Body of pancreas (tissue), 4 donors: ENCODE measurements at places on chromosomes 11 and 22. TPM values are rescaled to one million over a fixed set of nuclear protein-coding genes. Genes with fewer than 3 reads are reported as not detected.

MAP6 gene
- 3.4 TPM for total RNA-seq

CHADL gene
- 1.8 TPM for total RNA-seq

- no peak for DNase-seq
- H3K36me3 ChIP-seq = no peaks in the 10 kb centered on the region
- no peaks in the 10 kb centered on the region for H3K27me3 ChIP-seq
- H3K4me1 ChIP-seq = no peaks in the 10 kb centered on the region
These were observed 9.5 kb downstream of the CCDC134 start for GRCh38 chr22:41810022-41810421.

GRCh38 chr22:42581762-42582716 is 28.3 kb downstream of the SERHL2 start:
- DNase-seq = peak; percentile 85
- H3K27ac ChIP-seq = peak overlapping the region; percentile 56
- H3K4me1 ChIP-seq = peaks cover 10% of the 10 kb centered on the region
- peaks cover 4% of the 10 kb centered on the region for H3K36me3 ChIP-seq
- no peaks in the 10 kb centered on the region for H3K27me3 ChIP-seq

GRCh38 chr11:111285189-111286091 is 12.9 kb upstream of the POU2AF3 start:
- H3K36me3 ChIP-seq = no peaks in the 10 kb centered on the region
- no peak for DNase-seq
- H3K4me1 ChIP-seq = no peaks in the 10 kb centered on the region
- H3K4me3 ChIP-seq = no peak overlapping the region

DNAJB13 gene
- total RNA-seq = not detected

DNA sequence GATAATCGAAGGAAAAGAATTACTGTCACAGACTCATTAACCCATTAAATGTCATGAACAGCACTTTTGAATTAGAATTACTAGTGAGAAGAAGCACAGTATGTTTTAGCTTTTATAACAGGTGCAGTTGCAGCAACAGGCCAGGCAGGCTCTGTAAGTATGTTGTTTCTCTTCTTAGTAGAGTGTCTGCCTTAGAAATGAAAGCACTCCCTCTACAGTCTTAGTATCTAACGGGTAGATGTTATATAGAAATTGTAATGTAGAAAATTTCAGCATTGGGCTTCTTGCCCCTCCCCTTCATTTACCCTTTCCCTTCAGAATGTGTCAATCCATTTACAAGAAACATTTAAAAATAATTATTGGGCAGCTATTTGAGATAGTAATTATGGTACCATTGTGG is 87.4 kb downstream of the HIPK3 start:
- no peak overlapping the region for H3K4me3 ChIP-seq
- no peak for DNase-seq
- no peaks in the 10 kb centered on the region for H3K27me3 ChIP-seq

SHANK2 gene
- 44.4 TPM for total RNA-seq

- no peak overlapping the region for H3K4me3 ChIP-seq
- H3K27ac ChIP-seq = no peak overlapping the region
- no peaks in the 10 kb centered on the region for H3K4me1 ChIP-seq
- H3K36me3 ChIP-seq = no peaks in the 10 kb centered on the region
- DNase-seq = no peak
- no peaks in the 10 kb centered on the region for H3K27me3 ChIP-seq
These were observed 55.1 kb upstream of the SPATA19 start for GRCh38 chr11:133900176-133901105.

MB gene
- not detected for total RNA-seq

DNA sequence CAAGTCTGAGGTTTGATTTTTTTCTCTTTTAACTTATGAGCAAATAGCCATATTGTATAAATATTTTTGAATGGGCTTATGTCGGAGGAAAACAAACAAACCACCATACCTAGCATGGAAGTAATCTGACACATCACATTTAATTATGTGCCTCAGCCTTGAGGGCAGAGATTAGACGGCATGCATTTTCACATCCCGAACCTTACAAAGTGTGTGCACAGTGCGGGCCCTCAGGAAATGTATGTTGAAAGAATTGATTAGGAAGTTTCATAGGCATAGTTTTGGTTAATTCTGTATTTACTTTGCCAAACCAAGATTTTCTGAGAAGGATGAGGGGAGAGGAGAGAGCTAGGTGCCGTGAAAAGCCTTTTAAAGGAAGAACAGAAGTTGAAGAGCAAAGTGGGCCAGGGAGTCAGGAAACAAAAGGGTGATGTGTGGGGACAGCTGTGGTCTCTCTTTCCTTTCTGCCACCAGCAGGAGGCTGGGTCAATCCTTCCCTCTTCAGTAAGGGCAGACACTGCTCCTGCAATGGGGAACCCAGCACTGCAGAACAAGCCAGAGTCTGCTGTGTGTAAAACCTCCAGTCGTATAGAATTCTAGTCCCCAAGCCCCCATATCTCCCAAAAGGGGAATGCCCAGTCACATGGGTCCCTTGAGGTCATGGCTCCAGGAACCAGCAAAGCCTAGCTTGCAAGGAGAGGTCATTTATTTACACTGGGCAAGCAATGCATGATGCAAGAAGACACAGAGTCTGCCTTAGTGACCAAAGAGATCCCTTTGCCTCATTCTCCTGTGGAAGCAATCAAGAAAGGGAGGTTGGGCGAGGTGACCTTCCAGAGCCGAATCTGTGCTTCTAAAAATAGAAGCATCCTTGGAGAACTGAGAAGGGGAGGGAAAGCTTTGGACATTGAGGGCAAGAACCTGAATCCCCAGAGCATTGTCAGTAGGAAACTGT is 71.1 kb upstream of the OLFML1 start:
- H3K36me3 ChIP-seq = no peaks in the 10 kb centered on the region
- no peaks in the 10 kb centered on the region for H3K27me3 ChIP-seq
- no peak overlapping the region for H3K4me3 ChIP-seq
- DNase-seq = no peak
- no peak overlapping the region for H3K27ac ChIP-seq

CALCA gene
- total RNA-seq = not detected

OR52M1 gene
- total RNA-seq = not detected

DNA sequence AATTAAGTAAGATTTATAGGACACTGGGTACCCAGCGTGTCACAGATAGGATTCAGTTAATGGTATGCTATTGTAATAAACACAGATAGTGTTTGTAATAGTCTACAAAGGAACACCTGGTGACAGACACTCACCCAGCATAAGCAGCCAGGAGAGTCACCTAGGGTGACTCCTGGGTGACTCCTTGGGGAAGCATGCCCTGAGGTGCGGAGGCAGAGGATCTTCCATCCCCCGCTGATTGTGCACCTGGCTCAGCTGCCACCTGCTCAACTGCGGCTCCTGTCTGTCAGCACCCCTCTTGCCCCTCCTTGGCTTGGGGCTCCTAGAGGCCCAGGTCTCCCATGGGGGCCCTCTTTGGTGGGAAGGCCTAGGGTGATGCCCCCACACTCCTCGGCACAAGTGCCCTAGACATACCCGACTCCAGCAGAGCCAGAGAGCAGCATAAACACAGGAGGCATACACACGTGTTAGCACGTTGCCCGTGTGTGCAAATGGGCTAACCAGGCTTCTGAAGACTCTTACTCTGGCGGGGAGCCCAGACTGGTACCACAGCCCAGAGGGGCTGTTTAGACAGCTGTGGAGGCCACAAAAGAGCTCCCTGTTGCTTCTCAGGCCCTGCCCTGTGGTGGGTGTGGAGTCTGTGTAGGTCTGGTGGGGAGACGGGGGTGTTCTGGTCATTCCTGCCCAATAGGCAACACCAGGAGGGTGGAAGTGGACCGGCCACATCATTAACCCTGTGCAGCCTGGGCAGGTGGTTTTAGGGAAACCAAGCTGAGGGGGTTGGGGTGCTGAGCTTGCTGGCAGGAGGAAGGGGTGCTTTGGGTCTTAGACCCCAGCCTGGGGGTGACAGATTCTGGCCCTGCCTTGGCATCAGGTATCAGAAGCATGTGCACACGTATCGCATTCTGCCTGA is 3.0 kb downstream of the INPPL1 start:
- H3K4me3 ChIP-seq = no peak overlapping the region
- no peaks in the 10 kb centered on the region for H3K27me3 ChIP-seq
- peak; percentile 27 for DNase-seq
- peaks cover 15% of the 10 kb centered on the region for H3K4me1 ChIP-seq

- DNase-seq = peak; percentile 44
- no peak overlapping the region for H3K4me3 ChIP-seq
- H3K36me3 ChIP-seq = no peaks in the 10 kb centered on the region
- H3K27ac ChIP-seq = no peak overlapping the region
- no peaks in the 10 kb centered on the region for H3K4me1 ChIP-seq
These were observed 7.1 kb downstream of the USP18 start for GRCh38 chr22:18156878-18157713.

GRCh38 chr22:37913233-37913721 is 7.2 kb downstream of the MICALL1 start:
- H3K4me1 ChIP-seq = peaks cover 6% of the 10 kb centered on the region
- no peaks in the 10 kb centered on the region for H3K27me3 ChIP-seq
- no peak overlapping the region for H3K4me3 ChIP-seq

DNA sequence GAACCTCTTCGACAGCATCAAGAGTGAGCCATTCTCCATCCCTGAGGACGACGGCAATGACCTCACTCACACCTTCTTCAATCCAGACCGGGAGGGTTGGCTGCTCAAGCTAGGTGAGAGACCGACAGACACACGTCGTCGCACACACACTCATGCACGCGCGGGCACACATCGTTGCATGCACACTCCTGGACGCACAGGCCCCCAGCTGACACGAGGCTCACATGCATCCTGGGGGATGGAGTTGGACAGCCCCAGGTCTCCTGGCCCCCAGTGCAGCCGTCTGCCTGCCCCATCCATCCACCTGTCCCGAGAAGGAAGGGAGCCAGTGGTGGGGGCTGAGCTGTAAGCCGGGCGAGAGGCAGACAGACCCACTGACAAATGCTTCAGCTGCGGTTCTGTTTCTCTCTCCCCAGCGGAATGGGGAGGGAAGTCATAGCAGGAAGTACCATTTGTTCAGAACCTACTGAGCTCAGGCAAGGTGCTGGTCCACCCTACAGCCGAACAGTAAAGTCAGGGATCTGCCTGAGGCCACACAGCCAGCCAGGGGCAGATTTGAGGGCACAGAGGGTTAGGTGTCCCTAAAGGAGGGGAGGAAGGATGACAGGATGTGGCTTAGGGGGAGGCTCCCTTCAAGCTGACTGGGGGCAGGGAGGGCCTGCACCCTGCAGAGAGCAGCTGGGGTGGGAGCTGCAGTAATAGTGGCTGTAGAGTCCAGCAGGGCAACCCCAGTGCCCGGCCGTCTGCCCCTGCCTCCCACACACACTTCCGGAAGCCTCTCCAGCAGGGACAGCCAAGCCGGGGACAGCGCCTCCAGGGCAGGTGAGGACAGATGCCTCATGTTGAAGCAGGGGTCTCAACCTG is 27.1 kb downstream of the CYTH4 start:
- no peaks in the 10 kb centered on the region for H3K27me3 ChIP-seq
- peaks cover 16% of the 10 kb centered on the region for H3K4me1 ChIP-seq
- no peak for DNase-seq
- no peak overlapping the region for H3K27ac ChIP-seq

- no peak overlapping the region for H3K4me3 ChIP-seq
- DNase-seq = no peak
- H3K27ac ChIP-seq = no peak overlapping the region
- H3K4me1 ChIP-seq = no peaks in the 10 kb centered on the region
These were observed 16.4 kb downstream of the MTMR2 start for GRCh38 chr11:95907476-95907875.

- H3K27me3 ChIP-seq = no peaks in the 10 kb centered on the region
- peak overlapping the region; percentile 30 for H3K27ac ChIP-seq
- DNase-seq = peak; percentile 29
- peak overlapping the region; percentile 49 for H3K4me3 ChIP-seq
- peaks cover 15% of the 10 kb centered on the region for H3K4me1 ChIP-seq
These were observed 500 bp upstream of the ADSL start for GRCh38 chr22:40345815-40346184.

- no peak overlapping the region for H3K4me3 ChIP-seq
- peaks cover 8% of the 10 kb centered on the region for H3K4me1 ChIP-seq
- no peaks in the 10 kb centered on the region for H3K27me3 ChIP-seq
- no peak overlapping the region for H3K27ac ChIP-seq
- DNase-seq = peak; percentile 28
- H3K36me3 ChIP-seq = no peaks in the 10 kb centered on the region
These were observed 4.6 kb downstream of the APOL4 start for GRCh38 chr22:36197065-36197440.

GRCh38 chr11:2846056-2846455 is 39.5 kb downstream of the CDKN1C start:
- H3K27ac ChIP-seq = no peak overlapping the region
- no peaks in the 10 kb centered on the region for H3K27me3 ChIP-seq
- no peak overlapping the region for H3K4me3 ChIP-seq
- no peaks in the 10 kb centered on the region for H3K36me3 ChIP-seq
